NCI-H187 treated with DMSO at 0.1 percent for 48 hours (cell line): ENCODE measurements at places on chromosomes 5 and 9.

- no peak for DNase-seq
These were observed 77.0 kb upstream of the PITX1 start for GRCh38 chr5:135110785-135111596.

GRCh38 chr5:140248414-140248813 lies 54.5 kb downstream of the PFDN1 start:
- DNase-seq: no peak

DNA sequence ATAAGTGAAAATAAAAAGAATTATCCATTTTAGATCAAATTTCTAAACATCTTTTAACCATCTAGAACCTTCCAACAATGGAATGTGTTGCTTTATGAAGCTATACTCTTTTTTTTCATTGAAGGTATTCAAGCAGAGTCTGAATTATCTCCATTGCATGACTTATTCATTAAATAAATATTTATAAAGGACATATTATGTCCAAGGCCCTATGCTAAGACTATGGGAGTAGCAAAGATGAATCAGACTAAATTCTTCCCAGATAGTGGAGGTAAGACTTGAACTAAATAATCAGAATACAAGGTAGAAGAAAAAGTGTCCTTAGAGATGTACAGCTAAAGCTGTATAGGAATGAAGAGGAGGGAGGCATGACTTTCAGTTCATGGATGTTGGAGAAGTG lies 215.5 kb upstream of the RGMB start:
- DNase-seq: no peak

GRCh38 chr9:16429671-16430070 lies 440.8 kb downstream of the BNC2 start:
- DNase-seq: no peak

- no peak for DNase-seq
These were observed 81.0 kb downstream of the NNT start for GRCh38 chr5:43683884-43684471.

DNA sequence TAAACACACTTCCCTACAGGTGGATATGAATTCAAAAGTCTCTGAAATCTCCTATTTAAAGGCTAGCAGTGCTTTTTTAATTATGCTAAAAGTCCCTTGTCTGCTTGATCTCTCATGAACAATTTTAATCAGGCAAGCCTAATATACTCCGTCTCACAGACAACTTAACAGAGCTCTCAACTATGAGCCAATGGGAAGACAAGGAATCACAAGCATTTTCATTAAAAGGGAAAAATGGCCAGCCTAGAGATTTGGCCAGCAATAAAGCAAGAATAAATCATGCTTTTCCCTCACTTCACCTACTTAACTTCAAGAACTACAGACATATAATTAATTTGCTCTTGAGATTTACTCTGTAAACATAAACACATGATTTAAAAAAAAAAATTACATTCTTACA lies 78.0 kb downstream of the RFX3 start:
- DNase-seq: no peak
